CD8-positive, alpha-beta T cell (primary cell): ENCODE measurements at places on chromosomes 6 and 20. TPM values are rescaled to one million over a fixed set of nuclear protein-coding genes. Genes with fewer than 3 reads are reported as not detected.

- no peak for DNase-seq
Measured at GRCh38 chr6:75101896-75102295, 104.0 kb downstream of the COL12A1 start.

NR2E1 gene
- not detected for total RNA-seq

GRCh38 chr6:136987526-136987925 is 57.2 kb downstream of the IL20RA start:
- DNase-seq = no peak

DNA sequence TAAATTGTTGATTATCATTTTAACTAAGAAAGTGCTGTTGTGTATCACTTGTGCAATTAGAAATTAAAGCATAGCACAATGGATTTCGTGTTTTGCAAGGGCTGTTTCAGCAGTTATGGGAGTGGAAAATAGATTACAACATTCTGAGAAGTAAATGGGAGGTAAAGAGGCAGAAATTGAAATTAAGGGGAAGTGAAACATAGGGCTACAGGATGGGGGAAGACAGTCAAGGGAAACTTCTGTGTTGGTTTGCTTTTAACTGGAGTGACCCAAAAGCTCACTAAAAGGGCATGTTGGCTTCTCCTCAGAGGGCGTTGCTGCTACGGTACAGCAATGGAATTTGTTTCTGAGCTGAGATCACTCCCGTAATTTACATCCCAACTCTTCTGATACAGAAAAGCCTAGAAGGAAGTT is 147.5 kb downstream of the BCAS1 start:
- DNase-seq = no peak

LYRM2 gene
- total RNA-seq = 17.8 TPM

DNA sequence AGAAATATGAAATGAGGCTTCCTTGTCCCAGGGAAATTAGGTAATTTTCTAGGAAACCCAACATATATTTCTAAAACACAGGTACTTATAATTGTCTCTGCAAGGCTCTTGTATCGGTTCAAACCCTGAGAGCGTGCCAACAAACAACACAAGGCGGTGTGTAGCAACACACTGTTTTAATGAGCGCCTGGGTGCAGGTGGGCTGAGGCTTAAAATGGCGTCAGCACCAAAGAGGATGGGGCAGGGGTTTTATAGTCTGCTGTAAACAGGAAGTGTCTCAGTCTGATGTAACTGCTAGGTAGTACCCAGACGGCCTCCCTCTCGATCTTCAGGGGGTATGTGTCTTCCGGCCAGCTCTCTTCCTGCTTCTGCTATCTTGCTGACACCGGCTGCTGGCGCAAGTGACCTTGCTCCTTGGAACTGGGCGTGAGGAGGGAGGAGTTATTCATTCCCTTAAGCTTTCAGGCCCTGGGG is 69.7 kb downstream of the EPB41L2 start:
- DNase-seq = no peak

DNA sequence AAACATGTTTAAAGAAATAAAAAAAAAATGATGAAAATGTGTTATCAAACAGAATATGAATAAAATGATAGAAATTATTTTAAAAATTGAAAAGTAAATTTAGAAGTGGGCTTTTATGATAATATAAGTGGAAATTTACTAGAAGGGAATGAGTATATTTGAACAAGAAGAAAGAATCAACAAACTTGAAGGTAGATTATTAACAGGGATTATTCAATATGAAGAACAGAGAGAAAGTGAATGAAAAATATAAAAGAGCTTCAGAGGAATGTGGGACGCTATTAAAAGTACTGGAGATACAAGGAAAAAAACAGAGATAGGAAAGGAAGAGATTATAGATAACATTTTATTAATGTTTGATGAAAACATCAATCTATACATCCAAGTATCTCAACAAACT is 1014.4 kb upstream of the CITED2 start:
- no peak for DNase-seq

DNA sequence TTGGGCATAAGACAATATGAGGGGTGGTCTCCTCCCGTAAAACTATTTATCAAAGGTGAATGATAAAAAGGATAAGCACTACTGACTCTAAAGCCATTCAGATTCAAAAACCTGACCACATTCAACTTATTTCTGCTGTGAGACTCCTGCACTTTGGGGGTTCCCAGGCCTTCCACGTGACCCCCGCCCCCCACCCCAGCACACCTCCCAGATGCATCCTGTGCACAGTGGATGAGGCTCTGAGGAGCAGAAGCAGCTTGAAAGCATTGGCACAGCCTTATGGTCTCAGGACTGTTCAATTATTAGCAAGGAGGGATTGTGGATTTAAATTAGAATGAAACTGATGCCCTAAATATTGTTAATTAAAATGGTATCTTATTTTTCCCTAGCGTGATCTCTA is 55.1 kb upstream of the SAMD5 start:
- no peak for DNase-seq
